Left forelimb (tissue), 1 donor: ENCODE measurements at places on chromosomes 1 and 21.

GRCh38 chr1:244849189-244849866, 13.9 kb downstream of the COX20 start:
- DNase-seq, result no peak

DNA sequence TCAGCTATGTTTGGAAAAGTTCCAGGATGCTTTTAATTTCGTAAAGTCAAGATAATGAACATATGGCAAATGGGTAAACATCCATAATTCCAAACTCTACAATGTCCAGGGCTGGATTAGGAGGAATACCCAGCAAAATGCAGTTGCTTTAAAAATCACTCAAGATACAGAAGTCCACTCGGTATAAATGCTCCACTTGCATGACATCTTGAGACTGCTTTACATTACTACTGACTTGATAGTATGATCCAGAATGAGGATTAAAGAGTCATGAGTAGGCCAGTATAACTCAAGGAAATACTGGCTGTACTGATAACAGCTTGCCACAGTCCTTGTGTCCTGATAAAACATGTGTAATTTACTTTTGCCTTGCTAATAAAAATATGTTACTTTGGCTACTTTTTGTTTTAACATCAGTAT, 58.3 kb upstream of the ANGPTL3 start:
- no peak for DNase-seq

DNA sequence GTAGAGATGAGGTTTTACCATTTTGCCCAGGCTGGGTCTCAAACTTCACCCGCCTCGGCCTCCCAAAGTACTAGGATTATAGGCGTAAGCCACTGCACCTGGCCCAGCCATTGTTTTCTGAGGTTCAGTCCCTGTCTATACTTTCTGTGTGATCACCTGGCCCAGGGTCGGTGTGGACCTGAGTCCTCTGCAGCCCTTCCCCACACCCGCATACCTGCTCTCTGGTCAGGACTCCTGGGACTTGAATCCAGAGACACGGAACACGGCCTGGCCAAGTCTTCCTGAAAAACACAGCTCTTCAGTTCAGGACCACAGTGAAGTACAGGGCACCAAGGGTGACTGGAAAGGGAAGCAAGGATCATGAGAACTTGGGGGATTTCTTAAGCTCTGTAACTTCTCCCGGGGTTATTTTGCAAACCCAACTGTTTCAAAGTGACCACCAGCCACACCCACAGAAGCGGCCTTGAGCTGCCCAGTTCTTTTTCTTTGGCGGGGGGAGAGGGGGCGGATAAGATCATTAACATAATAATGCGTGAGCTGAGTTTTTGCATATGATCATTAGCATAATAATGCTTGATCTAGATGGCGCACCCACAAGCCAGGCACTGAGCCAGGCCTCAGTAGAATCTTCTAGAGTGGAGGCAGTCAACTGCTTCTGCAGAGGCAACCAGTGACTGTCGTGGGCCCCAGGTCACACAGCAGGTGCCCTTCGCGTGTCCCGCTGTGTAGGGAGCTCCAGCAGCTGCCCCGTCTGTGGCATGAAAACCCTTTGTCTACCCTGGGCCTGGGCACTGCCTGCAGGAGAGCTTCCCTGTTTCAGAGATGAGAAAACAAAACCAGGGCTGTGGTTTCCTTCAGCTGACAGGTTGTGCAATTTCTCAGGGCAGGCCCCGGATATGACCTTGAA, 1.7 kb upstream of the NADK start:
- no peak for DNase-seq

DNA sequence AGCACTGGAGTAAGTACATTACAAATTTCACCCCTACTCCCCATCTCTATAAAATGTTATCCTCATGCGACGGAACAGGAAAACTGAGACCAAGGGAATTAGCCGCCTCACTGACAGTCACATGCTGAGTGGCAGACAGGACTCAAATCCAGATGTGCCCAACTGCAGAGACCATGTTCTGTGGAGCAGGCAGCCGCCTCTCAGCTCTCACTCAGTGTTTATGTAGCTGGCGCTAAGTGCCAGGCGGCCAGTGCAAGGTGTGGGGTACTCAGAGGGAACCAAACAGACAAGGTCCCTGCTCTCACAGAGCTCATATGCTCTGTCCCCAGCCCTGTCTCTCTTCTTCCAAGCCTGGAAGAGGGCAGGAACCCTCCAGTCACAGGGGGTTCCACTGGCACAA, 5.1 kb downstream of the CAPZB start:
- DNase-seq, result no peak

GRCh38 chr1:180133193-180133592, 21.5 kb upstream of the QSOX1 start:
- DNase-seq, result no peak

DNA sequence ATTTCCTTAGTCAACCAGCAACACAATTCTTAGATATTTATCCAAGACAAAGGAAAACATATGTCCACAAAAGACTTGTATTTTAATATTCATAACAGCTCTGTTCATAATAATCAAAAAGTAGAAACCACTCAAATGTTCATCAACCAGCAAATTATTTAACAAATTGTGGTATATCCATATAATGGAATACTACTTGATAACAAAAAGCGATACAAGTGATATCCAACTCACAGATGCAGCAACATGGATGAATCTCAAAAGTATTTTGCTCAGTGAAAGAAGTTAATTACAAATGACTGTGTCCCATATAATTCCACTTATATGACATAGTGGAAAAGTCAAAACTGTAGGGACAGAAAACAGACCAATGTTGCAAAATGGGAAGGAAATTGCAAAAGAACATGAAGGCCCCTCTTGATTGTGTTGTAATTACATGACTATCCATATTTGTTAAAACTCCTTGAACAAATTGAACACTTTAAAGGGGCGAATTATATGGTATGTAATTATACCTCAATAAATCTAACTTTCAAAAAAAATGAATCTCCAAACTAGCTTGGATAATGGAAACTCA, 116.9 kb downstream of the EDEM3 start:
- DNase-seq, result no peak

DNA sequence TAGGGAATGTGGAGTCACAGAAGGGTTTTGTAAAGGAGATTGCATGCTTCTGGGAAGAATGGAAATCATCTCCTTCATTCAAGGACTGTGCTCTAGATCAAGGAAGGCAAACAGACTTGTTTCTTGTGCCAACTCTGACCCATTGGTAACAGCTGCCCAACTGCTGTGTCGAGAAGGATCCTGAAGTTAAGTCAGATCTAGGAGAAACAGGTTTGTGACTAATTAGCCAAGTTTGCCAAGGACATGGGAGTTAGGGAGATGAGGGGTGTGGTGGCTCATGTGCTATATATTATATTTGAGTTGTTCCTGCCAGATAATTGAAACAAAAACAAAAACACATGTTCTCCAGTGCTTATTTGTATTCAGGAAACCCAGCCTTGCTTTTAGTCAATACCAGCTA, 251.2 kb upstream of the USP24 start:
- no peak for DNase-seq

- DNase-seq, result no peak
Measured at GRCh38 chr1:26003262-26003661, 5.4 kb upstream of the PAFAH2 start.
